ENCODE measurements at places on chromosomes 1 and 21.

GRCh38 chr1:50447961-50448360 lies 24.7 kb upstream of the DMRTA2 start:
- no peak for DNase-seq

DNA sequence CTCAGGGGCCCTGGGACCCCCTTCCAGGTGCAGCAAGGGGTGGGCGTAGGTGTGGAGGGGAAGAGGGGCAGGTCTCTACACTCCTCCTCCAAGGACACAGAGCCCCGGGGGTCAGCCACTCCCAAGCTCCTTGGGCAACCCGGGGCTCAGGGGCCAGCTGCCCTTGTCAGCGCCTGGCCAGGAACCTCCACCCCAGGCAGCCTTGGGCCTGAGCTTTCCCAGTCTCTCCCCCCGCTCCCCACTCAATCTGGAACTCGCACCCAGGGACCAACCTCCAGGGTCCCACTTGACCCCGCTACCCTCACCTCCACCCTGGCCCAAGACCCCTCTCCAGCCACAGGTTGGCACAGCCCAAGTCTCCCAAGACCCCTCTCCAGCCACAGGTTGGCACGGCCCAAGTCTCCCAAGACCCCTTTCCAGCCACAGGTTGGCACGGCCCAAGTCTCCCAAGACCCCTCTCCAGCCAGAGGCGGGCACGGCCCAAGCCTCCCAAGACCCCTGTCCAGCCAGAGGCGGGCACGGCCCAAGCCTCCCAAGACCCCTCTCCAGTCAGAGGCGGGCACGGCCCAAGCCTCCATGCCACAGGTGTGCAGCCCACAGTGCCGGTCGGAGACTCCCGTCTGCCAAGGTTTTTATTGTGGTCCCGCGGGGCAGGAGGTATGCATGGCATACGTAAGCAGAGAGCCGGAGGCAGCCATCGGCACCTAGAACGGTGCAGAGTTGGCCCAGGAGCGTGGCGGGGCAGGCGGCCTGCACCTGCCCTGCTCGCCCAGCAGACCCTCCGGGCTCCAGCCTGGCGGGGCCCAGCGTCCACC lies 3.0 kb downstream of the TNFRSF4 start:
- DNase-seq: no peak

GRCh38 chr1:112356765-112357164 lies 39.2 kb upstream of the CTTNBP2NL start:
- DNase-seq: no peak

GRCh38 chr1:64363111-64363510 lies 106.8 kb upstream of the CACHD1 start:
- no peak for DNase-seq
